ENCODE measurements at places on chromosomes 6 and 20.

GRCh38 chr6:104705095-104705707 is 154.5 kb downstream of the HACE1 start:
- DNase-seq = no peak

GRCh38 chr20:40805592-40805991 is 116.6 kb upstream of the MAFB start:
- no peak for DNase-seq

DNA sequence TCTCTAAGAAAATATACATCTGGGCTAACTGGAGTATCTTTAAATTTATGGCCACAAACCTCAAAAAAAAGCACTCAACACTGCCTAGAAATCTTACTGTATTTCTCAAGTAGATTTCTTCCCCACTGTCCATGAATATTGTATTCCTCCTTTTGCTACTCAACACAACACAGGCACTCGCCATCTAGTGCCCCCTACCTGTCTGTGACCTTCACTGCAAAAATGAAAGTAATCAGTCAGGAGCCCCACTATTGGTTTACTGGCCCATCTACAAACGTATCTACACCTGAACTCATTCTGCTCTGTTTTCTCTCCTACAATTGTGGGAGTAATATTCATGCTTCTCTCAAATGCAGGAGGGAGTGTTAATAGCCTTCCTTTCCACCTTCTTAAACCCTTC is 58.3 kb downstream of the LY86 start:
- DNase-seq = no peak

- DNase-seq = no peak
Observed at GRCh38 chr6:105488516-105489215, 85.8 kb upstream of the PREP start.

- no peak for DNase-seq
Observed at GRCh38 chr20:4869290-4870193, 131.8 kb downstream of the SLC23A2 start.

- no peak for DNase-seq
Observed at GRCh38 chr6:119858901-119859300, 509.3 kb upstream of the MAN1A1 start.

- DNase-seq = no peak
Observed at GRCh38 chr6:124869416-124869815, 92.8 kb upstream of the RNF217 start.

DNA sequence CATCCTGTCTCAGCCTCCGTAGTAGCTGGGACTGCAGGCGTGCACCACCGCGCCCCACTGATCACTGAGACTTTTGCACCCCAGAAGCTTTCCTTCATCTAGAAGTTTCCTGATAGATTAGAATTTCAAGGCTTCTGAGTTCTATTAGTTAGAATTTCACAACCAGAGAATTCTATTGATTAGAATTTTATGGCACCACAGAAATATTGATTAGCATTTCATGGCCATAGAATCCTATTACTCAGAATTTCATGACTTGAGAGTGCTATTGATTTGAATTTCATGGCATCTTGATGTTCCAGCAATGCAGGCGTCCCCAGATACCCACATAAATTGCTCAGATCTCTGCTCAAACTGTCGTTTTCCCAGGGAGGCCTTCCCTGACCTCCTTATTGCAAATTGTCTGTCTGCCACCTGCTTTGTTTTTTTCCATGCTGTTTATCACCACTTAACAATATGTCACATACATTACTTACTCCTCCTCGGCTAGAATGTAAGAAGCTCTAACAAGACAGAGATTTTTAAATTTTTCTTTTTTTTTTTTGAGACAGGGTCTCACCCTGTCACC is 16.9 kb upstream of the CBFA2T2 start:
- DNase-seq = no peak

DNA sequence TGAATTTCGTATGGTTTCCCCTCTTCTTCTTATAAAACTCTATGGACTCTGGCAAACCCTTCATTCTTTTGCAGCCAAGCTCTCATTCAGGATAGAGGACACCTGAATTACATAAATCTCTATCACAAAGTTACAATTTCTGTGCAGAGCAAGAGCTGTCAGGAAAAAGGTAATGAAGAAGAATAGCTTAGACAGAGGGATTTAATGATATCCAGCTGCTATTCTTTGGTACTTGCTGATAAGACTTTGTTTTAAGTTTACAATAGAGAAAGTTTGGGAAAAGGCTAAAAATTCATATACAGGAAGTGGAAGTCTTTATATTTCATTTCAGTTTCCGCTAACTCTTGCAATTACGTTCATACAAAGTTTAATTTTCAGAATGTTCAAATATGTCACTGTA is 227.0 kb downstream of the FOXC1 start:
- DNase-seq = no peak

- DNase-seq = no peak
Observed at GRCh38 chr6:168741942-168742782, 301.2 kb downstream of the SMOC2 start.

GRCh38 chr6:5584078-5584482 is 322.8 kb downstream of the FARS2 start:
- DNase-seq = no peak

GRCh38 chr6:106546691-106547414 is 82.4 kb downstream of the RTN4IP1 start:
- no peak for DNase-seq

DNA sequence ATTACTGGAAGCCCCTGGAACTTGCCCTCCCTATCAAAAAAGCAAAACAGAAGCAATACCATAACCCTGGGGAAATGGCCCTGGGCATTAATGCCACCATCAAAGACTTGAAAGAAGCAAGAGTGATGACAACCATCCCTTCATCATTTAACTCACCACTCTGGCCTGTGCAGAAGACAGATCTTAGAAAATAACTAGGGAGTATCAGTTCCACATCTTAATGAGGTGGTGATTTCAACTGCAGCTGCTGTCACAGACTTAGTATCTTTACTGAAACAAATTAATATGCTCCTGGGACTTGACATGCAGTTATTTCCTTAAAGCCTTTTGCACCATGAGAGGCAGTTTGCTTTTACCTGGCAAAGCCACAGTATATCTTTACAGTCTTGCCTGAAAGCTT is 24.1 kb downstream of the CD164 start:
- no peak for DNase-seq

DNA sequence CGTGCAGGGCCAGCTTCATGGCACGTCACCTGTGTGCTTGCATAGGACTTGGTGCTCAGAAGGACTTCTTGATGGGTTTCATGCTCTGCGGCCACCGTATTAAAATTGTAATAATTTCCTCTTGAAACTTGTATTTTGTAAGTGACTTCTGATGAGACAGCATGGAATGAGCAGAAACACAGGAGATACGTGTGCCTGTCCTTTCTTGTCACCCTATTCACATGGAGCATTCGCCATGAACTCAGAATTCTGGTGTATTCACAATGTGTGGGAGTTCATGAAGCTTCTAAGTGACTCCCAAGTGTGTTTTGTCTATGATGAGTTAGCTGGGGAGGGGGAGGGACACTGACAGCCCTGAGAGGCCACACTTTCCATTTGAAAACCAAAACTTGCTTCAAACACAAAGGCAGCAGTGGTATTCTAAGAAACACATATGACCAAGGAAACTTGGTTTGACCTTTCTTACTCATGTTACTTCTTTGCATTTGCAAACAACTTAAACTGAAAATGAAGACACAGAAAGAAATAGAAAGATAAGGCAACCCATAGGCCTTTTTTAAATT is 92.1 kb upstream of the NEDD9 start:
- DNase-seq = no peak

GRCh38 chr6:72363844-72364740 is 257.8 kb upstream of the KCNQ5 start:
- DNase-seq = no peak

DNA sequence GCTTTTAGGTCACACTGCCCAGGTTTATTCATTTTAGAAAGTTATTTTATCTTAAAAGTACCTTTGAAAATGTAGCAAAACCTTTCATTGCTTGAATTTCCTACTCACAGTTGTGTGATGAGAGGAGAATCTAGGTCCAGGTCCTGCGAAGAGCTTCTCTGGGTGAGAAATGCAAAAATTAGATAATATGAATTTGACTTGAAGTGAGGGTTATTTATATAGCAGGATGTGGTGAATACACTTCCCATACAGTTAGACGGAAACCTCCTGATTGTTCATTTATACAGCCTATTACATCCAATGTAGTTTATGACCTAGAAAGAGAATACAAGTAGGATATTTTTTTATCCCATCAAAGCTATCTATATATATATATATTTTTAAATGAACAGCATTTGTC is 30.5 kb downstream of the CDKAL1 start:
- no peak for DNase-seq

DNA sequence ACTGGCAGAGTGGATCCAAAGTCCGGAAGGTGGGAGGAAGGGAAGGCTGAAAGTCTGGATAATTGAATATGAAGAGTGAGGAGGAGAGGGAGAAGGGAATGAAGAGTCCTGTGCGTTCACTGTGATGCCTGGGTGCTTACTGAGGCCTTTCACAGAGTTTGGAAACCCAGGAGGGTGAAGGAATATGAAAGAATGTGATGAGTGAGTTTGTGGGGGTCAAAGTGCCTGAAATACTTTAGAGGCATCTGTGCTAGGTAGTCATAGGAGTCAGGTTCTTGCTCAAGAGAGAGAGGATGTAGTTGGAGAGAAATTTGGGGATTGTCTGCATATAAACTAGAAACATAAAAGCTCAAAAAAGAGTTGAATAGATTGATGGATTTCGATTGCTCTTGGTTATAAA is 20.7 kb downstream of the NKX2-4 start:
- no peak for DNase-seq

- DNase-seq = peak; percentile 23
Observed at GRCh38 chr6:41581381-41581991, 35.3 kb downstream of the FOXP4 start.

DNA sequence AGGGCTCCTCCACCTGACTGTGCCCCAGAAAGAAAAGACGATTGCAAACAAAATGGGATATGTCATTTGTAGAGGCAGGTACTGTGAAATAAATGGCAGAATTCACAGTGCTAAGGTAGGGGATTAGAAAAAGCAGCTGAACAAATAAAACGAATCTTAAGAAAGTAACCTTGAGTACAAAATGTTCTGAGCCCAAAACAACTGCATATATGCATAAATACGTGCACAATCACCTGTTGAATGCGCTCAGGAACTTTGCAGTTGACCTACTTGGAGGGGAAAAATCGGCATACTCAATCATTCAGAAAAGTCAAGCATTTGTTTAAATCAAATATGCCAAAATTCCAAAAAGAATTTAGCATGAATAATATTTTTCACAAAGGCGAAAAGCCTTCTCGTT is 772.1 kb upstream of the FLRT3 start:
- DNase-seq = no peak

- no peak for DNase-seq
Observed at GRCh38 chr6:99189823-99190721, 159.4 kb downstream of the FAXC start.

DNA sequence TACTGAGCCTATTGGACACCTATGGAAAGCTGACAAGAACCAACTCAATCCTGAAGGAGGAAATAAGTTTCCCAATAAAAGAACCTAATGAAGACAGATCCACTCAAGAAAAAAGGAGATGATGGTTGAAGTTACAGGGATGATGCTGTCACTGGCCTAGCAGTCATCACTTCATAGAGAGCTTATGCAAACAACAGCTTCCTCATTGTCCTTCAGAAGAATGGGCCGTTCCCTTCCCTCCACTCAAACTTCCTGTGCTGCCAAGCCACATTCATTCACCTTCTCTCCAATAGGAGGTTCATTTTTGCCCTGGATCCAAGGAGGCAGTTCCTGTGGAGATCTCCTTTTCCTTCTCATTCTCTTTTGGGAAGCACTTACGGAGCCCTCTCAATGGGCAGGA is 13.8 kb upstream of the PM20D2 start:
- DNase-seq = no peak

- no peak for DNase-seq
Observed at GRCh38 chr6:119283214-119283613, 66.3 kb downstream of the MAN1A1 start.

DNA sequence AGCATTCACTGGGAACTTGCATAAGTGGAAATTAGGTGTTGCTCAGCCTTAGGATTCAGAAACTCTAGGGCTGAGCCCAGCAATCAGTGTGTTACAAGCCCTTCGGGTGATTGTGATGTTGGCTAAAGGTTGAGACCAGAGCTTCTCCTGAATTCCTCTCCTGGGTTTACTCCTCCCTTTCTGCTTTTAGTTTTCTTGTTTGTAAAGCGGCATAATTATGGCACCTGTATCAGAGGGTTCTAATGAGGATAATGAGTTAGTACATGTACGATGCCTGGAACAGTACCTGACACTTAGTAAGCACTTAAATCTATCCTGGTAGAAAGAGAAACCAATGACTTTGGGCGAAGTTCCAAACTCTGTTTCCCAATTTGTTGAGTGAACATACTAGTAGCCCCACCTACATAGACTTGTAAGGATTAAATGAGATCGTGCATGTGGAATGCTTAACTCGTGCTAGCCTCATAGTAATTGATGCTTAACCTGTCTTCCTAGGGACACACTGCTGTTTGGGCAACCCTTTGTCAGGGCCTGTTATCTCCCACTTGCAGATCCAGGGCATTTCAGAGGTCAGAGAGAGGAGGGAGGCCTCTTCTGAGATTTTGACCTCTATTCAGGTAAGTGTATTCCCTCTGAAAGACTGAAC is 932 bp upstream of the EZR start:
- DNase-seq = no peak

DNA sequence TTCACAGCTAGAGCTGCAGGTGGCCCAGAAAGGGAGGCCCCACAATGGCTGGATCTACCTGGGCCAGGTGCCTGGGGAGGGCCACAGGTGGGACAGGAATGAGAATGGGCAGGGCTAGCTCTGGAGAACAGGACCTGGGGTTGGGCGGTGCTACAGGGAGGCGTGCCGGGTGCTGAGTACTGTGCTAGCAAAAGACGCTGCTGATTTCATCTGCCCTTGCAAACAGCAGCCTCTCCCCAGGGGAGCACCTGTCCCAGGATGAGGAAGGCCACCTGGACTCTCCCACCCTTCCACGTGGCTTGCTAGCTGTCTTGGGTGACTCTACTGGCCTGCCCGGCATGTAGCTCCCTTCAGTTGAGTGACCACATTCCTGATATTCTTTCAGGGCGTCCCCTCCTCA is 6.6 kb upstream of the YTHDF1 start:
- no peak for DNase-seq

DNA sequence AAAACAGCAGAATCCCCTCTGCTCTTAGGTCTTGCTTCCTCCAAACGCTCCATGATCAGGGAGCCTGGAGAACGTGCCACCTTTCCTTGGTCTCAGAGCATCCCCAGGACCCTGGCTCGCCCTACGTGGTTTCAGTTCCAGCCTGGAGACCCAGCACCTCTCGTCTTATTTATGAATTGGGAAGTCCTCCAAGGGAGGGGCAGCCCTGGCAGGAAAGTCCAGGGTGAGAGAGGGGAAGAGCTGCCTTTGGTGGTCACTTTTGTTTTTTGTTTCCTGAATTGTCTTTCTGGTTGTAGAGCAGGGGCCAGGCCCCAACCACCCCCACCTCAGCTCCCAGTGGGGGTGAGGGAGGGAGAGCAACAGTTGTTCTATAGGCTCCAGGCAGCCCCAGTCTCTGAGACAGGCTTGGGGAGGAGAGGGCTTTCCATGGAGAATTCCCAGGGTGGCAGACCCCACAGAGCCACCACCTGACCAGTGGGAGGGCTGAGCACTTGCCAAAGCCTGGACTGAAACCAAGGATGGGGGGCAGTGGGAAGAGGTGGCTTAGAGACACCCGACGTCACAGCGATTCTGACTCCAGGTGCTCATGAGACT is 88.8 kb downstream of the PRND start:
- no peak for DNase-seq

- DNase-seq = no peak
Observed at GRCh38 chr6:125789167-125789566, 1.6 kb upstream of the NCOA7 start.
